Vein endothelial cell (primary cell): ENCODE measurements at places on chromosomes 1 and 21. TPM values are rescaled to one million over a fixed set of nuclear protein-coding genes. Genes with fewer than 3 reads are reported as not detected.

The MAP10 gene
- total RNA-seq: 2.0 and 2.5 TPM in 2 replicates

The RGSL1 gene
- 0.65 TPM in 1 of 2 replicates, not detected in the other for total RNA-seq

The TFAP2E gene
- total RNA-seq: 0.19 TPM in 1 of 2 replicates, not detected in the other

The TENT5C gene
- total RNA-seq: under 0.01 and 0.29 TPM in 2 replicates

The MYOG gene
- not detected in 2 replicates for total RNA-seq

The CR1L gene
- not detected in 2 replicates for total RNA-seq

The KIRREL1 gene
- total RNA-seq: 42.2 and 51.9 TPM in 2 replicates

The DIO1 gene
- total RNA-seq: not detected in 2 replicates

The C1QB gene
- not detected in 2 replicates for total RNA-seq

The ITPKB gene
- total RNA-seq: 59.6 and 62.4 TPM in 2 replicates

The BGLAP gene
- total RNA-seq: 0.19 and 0.33 TPM in 2 replicates

The SYNJ1 gene
- total RNA-seq: 7.8 and 8.2 TPM in 2 replicates

The TRPM2 gene
- 0.33 and 1.1 TPM in 2 replicates for total RNA-seq

The BARHL2 gene
- not detected in 2 replicates for total RNA-seq

The PIGM gene
- 4.6 and 5.6 TPM in 2 replicates for total RNA-seq

The UBL4B gene
- total RNA-seq: not detected in 2 replicates

The OR2M3 gene
- total RNA-seq: not detected in 2 replicates

The ENAH gene
- 60.8 and 77.9 TPM in 2 replicates for total RNA-seq

The KRTAP21-2 gene
- total RNA-seq: not detected in 2 replicates

The ANGEL2 gene
- 39.2 and 50.2 TPM in 2 replicates for total RNA-seq

The KRTAP22-2 gene
- not detected in 2 replicates for total RNA-seq

The MPZ gene
- total RNA-seq: 0.33 and 0.86 TPM in 2 replicates

The RBP7 gene
- total RNA-seq: not detected in 2 replicates
